ENCODE measurements at places on chromosomes 5 and 9.

DNA sequence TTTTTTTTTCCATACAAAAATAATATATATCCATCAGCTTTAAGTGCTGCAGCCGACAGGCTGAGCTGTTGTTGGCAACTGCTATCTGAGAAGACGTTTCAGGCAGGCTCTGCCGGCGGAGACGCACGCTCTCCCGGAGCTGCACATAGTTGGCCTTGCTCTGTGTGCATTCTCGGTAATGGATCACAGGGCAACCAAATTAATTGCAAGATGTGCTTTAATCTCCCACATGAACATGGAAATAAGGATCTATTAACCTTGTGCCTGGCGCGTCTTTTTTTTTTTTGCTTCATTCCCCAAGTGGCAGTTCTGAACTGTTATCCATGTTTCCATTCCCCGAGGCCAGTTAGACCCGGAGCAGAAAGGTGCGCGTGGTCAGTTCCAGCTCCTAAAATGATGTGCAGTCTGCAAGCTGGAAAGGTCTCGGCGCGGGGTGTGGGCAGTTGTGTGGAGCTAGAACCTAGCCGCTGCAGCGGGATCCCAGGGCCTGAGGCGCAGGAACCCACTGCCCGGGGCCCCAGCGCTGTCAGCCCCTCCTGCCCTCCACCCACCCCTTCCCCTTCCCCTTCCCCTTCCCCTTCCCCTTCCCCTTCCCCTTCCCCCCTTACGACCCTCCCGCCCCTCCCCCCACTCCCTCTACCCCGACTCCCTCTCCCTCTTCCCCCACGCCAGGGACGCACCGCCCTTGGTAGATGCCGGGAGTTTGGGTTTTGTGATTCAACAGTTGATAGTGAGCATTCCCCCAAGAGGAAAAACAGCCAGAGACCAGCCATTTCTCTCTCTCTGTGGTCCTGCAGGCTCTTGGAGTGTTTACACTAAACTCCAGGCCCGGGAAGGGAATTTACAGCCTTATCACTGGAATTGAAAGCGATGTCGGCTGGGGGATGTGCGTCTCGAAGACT is 137.8 kb downstream of the CEP120 start:
- no peak for DNase-seq

- DNase-seq = no peak
Measured at GRCh38 chr5:56328753-56329560, 95.8 kb upstream of the ANKRD55 start.

DNA sequence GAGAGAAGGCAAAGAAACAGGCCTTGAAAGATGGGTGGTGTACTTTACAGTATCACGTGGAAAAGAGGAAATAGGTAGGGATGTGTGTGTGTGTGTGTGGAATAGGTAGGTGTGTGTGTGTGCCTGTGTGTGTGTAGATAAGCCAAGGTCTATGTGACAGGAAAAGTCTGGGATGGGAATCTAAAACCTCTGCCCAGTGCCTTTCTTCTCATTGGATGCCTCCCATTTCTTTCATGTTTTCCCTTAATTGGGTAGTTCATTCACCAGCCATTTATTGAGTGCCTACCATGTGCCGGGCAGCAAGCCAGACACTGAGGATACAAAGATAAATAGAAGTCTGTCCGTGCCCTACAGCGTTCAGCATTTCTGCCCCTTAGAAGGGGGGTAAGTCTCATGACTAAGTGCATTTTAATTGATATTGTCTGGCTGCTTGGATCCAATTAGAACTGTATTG is 1.0 kb downstream of the URM1 start:
- DNase-seq = no peak

- DNase-seq = no peak
Measured at GRCh38 chr5:122683631-122684030, 91.2 kb upstream of the SNX2 start.

DNA sequence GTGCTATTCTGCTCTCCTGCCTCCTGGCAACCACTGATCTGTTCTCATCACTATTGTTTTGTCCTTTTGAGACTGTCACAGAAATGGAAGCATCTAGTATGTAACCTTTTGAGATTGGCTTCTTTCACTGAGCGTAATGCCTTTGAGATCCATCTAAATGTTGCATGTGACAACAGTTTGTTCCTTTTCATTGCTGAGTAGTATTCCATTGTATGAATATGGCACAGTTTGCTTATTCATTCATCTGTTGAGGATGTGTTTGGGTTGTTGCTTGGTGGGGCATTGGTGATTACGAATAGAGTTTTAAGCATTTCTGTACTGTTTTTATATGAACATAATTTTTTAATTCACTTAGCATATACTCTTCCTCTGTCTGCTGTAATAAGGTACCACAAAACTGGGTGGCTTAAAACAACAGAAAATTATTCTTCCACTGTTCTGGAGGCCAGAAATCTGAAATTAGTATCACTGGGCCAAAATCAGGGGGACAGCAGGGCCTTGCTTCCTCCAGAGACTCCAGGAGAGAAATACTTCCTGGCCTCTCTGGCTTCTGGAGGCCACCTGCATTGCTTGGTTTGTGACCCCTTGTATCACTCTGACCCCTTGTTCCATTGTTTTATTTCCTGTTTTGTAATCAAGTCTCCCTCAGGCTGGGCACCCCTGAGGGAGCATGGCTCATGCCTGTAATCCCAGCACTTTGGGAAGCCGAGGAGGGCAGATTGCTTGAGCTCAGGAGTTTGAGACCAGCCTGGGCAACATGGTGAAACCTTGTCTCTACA is 53.0 kb downstream of the EXOSC2 start:
- no peak for DNase-seq

- DNase-seq = no peak
Measured at GRCh38 chr9:101795147-101795546, 56.7 kb upstream of the GRIN3A start.

GRCh38 chr5:178067755-178068154 is 45.6 kb upstream of the N4BP3 start:
- no peak for DNase-seq

GRCh38 chr5:178404987-178405386 is 172.4 kb upstream of the PHYKPL start:
- DNase-seq = no peak

DNA sequence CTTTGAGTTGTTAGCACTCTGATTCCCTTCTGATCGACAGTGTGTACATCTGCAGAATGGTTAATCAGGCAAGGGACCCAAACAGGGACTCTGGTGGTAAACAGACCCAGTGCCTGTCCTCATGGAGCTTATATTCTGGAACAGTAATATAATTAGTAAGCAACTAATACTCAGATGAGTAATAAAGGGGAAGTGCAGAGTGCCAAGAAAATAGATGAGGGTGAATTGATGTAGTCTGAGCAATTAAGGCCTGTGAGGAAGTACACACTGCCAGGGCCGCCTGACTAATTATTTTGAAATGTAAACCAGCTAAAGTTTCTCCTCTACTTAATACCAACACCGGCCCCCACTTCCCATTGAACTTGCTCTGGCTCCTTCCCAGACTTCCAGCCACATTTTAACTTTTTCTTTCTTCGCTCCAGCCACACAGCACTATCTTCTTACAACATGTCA is 4.2 kb downstream of the DHX29 start:
- peak; percentile 65 for DNase-seq

DNA sequence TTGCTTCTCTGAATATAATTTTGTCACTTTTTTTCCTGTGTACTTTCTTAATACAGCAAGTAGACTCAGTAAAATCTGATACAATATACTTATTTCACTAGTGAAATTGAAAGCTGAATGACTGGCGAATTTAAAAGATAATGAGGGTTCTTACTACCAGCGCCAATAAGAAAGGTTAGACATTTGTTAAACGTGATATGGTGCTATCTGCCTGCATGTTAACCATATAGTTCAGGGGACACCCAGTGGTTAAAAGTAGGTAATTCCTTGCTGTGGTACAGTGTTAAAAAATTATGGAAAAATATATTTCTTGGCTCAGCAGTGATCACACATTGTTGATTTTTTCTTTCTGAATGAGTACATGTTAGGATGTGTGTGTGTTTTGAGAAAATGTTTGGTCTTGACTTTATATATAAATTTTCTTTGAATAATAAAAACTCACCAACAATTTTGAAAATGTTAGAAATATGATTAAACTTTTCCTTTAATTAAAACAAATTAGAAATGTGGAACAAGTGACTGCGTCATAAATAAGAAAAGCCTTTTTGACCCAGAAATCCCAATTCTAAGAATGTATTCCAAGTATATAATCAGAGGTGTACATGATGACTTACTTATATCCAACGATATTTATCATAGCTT is 25.8 kb downstream of the CAST start:
- DNase-seq = no peak

DNA sequence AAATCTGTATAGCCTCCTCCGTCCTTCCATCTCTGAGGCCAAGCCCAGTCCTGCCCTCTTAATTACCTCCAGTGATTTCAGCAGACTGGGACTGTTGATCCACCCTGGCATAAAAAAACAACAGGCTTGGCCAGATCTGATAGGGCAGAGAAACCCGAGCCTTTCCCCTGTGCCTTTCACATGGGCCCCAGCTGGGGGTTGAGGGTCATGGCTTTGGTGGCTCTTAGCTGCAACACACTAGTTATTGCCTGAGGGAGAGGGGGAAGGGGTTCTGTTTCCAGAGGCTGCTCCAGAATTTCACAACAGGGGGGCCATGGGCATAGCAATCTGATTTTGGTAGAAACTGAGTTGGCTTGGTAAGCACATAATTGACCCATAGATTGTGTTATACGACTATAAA is 21.2 kb upstream of the PANK3 start:
- no peak for DNase-seq

GRCh38 chr9:89683626-89684025 is 78.8 kb downstream of the GADD45G start:
- DNase-seq = no peak

DNA sequence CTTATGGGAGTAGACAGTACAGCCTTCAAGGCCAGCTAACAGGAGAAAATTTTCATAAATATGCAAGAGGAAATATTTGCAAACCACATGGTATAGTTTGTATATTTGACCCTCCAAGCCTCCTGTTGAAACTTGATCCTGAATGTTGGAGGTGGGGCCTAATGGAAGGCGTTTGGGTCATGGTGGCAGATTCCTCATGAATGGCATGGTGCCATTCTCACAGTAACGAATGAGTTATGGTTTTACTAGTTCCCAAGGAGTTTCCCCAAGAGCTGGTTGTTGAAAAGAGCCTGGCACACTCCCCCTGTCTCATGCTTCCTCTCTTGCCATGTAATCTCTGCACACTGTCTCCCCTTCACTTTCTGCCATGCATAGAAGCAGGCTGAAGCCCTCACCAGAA is 3.3 kb upstream of the PAIP1 start:
- no peak for DNase-seq

DNA sequence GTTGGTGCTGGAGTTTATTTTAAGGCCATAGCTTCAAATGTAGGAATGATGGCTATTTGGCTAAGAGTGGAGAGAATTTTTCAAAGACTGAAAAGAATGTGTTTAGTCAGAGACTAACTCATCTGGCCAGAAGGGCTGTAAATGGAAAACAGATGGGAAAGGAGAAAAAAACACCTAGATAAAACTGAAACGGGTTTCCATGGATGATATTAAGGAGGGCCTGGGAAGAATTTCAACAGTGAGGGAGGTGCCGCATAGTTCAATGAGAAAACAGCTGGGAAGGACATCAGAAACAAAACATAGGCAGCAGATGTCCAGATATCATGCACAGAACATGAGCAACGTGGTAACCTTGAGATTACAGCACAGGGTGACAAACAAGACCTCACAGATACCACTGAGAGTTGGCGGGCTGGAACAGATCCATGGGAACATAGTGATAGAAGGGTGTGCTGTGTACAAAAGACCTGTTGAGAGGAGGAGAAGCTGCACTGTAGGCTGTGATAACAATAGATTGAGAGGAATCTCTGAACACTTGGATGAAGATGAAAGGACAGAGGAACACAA is 31.2 kb upstream of the RAD23B start:
- DNase-seq = peak; percentile 95

GRCh38 chr5:90548069-90548593 is 10.5 kb upstream of the ADGRV1 start:
- DNase-seq = no peak

- DNase-seq = no peak
Measured at GRCh38 chr5:107072440-107072839, 598.3 kb downstream of the EFNA5 start.

- DNase-seq = no peak
Measured at GRCh38 chr5:143036146-143036927, 266.2 kb downstream of the ARHGAP26 start.

DNA sequence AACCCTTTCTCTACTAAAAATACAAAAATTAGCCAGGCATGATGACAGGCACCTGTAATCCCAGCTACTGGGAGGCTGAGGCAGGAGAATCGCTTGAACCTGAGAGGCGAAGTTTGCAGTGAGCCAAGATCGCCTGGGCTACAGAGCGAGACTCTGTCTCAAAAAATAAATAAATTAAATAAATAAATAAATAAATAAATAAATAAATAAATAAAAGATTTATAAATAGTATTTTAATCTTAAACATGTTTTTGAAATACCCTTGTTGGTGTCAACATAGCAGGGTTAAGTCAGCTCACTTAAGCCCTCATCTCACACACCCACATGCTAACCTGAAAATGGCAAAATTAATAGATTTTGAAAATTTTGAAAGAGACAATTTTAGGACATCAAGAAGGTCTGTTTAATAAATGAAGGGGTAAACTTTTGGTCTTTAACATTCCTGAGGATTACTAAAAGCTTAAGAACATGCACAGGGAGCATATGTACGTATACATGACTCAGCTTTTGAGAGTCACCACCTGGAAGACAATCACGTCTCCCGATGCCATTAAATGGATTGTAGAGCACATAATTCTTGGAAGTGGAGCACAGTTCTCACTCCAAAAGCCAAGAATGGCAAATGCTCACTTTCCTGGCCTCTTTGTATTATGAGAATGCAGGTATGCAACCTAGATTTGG is 202.5 kb downstream of the GDNF start:
- no peak for DNase-seq

- DNase-seq = no peak
Measured at GRCh38 chr5:129001841-129002526, 36.7 kb downstream of the SLC27A6 start.

GRCh38 chr5:149708981-149709594 is 21.0 kb upstream of the PPARGC1B start:
- DNase-seq = no peak

- no peak for DNase-seq
Measured at GRCh38 chr5:142597546-142598337, 88.1 kb downstream of the FGF1 start.

DNA sequence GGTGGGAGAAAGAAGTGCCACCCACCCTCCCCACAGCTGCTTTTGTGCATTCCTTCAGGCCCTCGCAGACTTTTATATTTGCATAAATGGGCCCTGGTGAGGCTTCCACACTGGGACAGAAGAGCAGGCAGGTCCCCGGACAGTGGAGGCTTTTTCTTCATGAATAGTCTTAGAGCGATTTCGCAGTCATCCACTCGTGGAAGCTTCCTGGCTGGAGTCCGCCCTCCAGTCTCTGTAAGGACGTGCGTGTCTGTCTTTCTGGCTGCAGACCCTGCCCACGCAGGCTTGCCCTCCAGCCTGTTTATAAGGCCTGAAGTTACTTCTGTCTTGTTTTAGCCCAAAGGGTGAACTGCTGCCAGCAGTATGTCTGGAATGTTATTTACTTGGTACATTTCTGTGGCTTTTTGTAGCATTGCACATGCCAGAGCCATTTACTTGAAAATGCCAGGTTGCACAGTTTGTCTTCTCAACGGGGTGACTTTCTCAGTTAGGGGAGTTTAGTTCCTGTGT is 195.7 kb downstream of the AOPEP start:
- DNase-seq = peak; percentile 98

Data from BJ (cell line).